ENCODE measurements at places on chromosomes 6 and 20. TPM values are rescaled to one million over a fixed set of nuclear protein-coding genes. Genes with fewer than 3 reads are reported as not detected.

GRCh38 chr6:5086294-5086890 lies 1.3 kb downstream of the PPP1R3G start:
- no peak overlapping the region for H3K27ac ChIP-seq
- H3K4me1 ChIP-seq = peaks cover 18% of the 10 kb centered on the region
- DNase-seq = no peak
- peak overlapping the region; percentile 68 for H3K4me3 ChIP-seq

DNA sequence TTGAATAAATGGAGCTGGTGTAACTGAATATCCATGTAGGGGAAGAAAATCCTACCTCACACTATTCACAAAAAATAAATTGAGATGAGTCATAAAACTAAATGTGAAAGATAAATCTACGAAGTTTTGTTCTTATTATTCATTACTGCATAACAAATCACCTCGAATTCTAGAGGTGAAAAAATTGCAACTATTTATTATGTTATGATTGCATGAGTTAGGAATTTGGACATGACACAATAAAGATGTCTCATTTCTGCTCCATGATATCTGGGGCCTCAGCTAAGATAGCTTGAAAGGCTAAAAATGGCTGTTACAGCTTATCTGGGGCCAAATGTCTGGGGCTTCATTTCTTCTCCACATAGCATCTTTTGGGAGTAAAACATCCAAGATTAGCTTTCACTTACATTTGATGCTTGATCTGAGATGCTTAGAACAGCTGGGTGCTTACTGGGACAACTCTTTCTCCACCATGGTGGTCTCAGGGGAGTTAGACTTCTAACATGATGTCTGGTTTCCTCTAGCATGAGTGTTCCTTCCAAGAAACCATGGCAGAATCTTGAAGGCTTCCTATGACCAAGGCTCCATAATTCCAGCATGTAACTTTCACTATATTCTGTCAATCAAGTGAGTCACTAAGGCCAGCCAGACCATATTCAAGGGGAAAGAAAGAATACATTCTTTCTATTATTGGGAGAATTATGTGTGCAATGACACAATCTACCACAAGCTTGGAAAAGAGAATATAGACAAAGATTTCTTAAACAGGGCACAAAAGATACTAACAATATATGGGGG lies 30.1 kb downstream of the OR2B6 start:
- H3K4me3 ChIP-seq = no peak overlapping the region
- no peaks in the 10 kb centered on the region for H3K4me1 ChIP-seq
- no peaks in the 10 kb centered on the region for H3K36me3 ChIP-seq
- DNase-seq = no peak
- H3K27ac ChIP-seq = no peak overlapping the region
- H3K27me3 ChIP-seq = peaks cover 2% of the 10 kb centered on the region

GRCh38 chr20:41738604-41739206 lies 120.5 kb upstream of the CHD6 start:
- no peak overlapping the region for H3K4me3 ChIP-seq
- no peak overlapping the region for H3K27ac ChIP-seq
- no peak for DNase-seq
- H3K27me3 ChIP-seq = peaks cover 6% of the 10 kb centered on the region

DNA sequence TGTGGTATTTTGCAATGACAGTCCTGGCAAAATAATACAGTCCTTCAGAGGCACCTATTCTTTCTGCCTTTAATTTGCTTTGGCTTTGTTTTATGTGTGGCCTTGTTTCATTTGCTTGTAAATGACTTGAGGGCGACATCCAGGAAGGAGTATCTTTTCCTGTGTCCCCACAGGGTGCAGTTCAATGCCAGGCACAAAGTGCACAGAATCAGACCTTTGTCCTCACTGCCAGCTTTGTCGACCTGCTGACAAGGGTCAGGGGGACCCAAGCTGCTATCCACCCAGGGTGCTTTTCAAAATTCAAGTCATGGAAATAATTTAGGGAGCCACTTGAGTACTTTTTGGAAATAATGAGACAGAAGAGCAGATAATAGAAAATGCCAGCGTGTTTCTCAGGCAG lies 37.0 kb upstream of the CDKN1A start:
- H3K36me3 ChIP-seq = no peaks in the 10 kb centered on the region
- H3K27me3 ChIP-seq = no peaks in the 10 kb centered on the region
- no peaks in the 10 kb centered on the region for H3K4me1 ChIP-seq
- H3K4me3 ChIP-seq = no peak overlapping the region
- DNase-seq = no peak

The PGC gene
- 0.70 TPM for total RNA-seq

The LY6G5C gene
- 8.8 TPM for total RNA-seq

Data from T-cell (primary cell).